ENCODE measurements at places on chromosomes 16 and 17. TPM values are rescaled to one million over a fixed set of nuclear protein-coding genes. Genes with fewer than 3 reads are reported as not detected.

DNA sequence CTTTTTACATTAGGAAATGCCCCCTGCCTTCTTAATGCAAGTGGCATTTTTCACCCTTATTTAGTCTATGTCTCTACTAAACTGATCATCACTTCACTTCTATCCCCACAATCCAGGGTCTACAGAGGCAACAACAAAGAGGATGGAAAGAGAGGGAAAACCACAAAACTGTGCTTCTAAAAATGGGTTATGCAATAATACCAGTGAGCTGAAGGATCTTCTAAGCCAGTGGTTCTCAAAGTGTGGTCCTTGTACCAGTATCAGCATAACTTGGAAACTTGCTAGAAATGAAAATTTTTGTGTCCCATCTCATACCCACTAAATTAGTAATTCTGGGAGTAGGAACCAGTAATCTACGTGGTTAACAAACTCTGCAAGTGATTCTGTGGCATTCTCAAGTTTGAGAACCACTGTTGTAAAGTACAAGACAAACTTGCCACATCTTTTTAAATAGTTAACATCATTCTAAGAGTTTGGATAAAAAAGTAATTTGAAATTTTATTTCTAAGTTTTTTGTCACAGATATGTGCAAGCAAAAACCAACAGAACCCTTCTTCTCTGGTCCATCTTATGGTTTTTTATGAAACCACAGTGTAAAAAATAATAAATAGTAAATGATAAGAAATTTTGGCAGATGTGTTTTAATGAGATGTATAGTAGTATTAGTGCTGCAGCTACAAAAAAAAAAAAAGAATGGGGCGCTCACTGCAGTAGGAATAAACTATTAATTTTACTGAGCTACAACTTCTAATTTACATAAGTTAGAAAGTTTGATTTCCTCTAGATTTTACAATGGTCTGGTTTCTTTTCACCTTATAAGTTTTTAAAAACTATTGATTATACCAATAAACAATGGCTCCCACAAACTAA, 16.2 kb downstream of the CDC27 start:
- DNase-seq: no peak

GRCh38 chr16:73053364-73054124, 5.6 kb upstream of the ZFHX3 start:
- no peak for DNase-seq

TMEM92 gene
- total RNA-seq: 0.23 TPM

DNA sequence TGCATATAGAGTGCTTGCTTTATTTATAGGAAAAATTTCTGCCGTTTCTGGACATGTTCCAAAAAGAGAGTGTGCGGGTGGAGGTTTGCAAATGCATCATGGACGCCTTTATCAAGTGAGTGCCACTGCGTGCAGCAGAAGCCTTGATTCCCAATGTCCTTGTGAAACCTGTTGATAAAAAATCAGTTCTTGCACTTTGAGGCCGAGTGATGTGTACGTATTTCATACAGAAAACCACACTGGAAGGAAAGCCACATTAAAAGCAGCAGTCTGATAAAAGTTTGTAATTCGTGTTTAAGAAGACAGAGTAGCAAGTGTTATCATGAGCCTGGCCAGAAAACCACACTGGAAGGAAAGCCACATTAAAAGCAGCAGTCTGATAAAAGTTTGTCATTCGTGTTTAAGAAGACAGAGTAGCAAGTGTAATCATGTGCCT, 78.0 kb downstream of the KNOP1 start:
- peak; percentile 11 for DNase-seq

SPATA20 gene
- total RNA-seq: 9.0 TPM

CEP112 gene
- total RNA-seq: 2.2 TPM

DNA sequence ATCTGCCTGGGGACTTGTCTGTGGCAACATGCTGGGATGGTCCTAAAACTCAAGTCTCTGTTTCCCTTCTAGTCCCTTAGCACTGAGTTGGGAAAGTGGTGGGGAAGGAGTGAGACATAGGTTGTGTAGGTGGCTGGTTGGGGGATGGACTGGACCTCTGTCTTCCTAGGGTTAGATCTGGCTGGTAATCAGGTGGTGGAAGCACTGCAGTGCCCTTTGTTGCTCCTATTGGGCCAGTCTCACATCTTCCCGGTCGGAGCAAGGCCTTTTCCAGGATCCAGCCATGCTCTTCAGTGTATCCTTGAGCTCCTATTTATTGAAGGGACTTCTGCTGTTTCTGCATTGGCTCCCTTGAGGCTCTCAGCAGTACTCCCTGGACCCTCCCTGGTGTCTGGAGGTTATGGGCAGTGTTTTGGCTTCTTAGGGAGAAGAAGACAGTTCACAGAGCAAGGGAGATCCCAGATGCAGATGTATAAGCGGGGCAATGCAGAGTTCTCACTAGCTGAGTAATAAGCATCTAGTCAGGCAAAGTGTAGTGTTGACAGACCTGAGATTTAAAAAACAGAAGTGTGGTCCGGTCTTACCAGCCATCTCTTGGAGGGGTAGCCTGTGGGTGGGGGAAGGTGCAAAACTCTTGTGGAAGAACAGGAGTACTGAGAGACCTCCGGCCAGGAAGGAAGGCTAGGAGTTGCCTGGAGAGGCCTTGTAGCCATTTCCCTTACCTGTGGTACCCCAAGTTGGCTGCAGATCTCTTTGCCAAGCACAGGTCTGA, 1.3 kb upstream of the NUTF2 start:
- peak; percentile 15 for DNase-seq

SAMD14 gene
- 1.1 TPM for total RNA-seq

DNA sequence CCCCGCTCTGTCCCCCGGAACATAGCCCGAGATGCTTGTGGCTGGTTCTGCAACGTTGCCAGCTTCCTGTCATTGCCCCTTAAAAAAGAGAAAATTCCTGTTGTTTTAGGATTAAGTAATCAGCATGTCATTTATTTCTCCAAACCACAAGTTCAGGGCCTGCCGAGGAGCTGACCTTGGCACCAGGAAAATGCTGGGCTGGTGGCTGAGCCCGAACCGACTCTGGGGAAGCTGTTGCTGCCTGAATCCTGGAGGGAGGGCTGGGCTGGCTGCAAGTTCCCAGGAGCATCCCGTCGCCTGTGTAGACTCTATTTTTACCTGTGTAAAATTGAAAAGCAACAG, 130.9 kb upstream of the FOXF1 start:
- DNase-seq: no peak

KIAA0513 gene
- 9.6 TPM for total RNA-seq

DNA sequence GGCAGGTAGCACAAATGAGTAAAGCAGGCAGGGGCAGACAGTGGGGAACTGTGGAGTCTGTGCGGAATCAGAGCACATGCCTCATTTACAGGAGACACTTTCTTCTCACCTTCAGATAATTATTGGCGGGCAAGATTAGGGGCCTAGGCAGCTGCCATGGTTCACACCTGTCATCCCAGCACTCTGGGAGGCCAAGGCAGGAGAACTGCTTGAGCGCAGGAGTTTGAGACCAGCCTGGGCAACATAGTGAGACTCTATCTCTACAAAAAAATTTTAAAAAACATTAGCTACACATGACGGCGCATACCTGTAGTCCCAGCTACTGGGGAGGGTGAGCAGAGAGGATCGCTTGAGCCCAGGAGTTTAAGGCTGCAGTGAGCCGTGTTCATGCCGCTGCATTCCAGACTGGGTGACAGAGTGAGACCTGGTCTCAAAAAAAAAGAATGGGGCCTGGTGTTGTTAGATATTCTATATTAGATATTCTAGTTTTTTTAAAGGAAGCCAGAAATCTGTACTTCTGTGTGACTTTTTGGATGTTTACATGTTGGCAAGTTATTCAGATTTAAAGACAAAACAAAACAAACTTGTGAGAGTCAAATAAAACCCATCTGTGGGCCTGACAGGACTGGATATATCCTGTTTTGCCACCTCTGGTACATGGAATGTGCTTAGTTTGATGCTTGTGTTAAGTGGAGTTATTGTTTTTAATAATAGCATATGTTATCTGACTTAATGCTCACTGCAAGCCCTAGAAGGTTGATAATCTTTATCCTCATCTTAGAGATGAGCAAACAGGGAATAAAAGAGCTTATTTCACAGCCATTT, 4.9 kb upstream of the LPCAT2 start:
- no peak for DNase-seq

- DNase-seq: no peak
Measured at GRCh38 chr17:74550602-74551001, 4.7 kb upstream of the CD300C start.

GRCh38 chr17:41354536-41354935, 3.9 kb upstream of the KRT33A start:
- DNase-seq: no peak

DNA sequence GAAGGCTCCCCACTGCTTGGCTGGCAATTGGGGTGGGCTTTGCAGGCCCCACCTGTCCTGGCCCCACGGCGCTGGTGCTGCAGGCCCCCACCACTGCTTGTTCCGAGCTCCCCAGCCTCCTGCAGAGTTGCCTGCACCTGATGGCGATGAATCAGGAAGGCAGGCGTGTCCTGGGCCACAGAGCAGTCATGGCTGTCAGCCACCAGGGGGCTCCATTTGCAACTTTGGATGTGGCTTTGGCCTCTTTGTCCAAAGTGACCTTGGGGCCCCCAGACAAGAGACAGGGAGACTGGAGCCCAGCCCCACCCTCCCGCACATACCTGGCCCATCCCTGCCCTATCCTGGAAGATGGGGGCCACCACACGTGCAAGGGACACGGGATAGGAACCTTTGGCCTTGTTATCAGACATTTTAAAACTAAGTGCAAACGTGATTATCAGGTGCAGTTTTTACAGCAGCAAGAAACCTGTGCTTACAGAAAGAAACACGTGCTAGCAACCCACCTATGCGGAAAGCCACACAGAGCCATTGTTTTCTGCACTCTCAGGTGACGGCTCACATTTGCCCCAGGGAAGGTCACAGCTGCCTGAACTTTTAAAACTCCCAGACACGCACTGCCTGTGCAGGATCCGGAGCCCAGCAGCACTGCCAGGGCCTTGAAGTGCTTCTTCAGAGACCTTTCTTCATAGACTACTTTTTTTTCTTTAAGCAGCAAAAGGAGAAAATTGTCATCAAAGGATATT, at the start of gene DNASE1:
Gene DNASE1 (plus strand): TSS at position 443 of the 743 bp plus-strand sequence. CDS start 683 bp downstream, outside the sequence.
- DNase-seq: peak; percentile 82

PYCARD gene
- 5.7 TPM for total RNA-seq

- no peak for DNase-seq
Measured at GRCh38 chr16:89910717-89911354, 7.8 kb upstream of the MC1R start.

- DNase-seq: no peak
Measured at GRCh38 chr16:27353853-27354252, 40.1 kb downstream of the IL4R start.

SOX8 gene
- total RNA-seq: 1.6 TPM

DNA sequence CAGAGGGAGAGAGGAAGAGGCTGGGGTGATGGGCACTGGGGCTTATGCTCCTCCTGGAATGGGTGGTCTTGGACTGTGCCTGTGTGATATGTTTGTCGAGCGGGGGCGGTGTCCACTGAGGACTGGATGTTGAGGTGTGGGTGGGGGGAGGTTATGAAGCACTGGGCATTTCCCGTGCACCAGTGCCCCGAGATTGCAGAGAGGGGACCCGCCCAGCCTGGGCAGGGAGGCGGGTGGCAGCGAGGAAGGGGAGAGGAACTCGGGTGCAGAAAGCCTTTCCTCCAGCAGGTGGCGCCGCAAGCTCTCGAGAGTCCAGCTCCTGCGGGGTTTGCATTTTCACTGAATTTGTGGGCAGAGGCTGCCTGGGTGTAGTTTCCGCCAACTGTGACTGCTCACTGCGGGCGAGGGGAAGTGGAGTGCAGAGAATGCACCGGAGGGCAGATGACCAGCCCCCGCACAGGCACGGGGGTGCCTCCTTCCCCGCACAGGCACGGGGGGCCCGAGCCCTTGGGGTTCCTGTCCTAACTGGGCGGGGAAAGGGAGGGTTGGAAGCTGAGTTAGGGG, 190.6 kb downstream of the SEC14L1 start:
- DNase-seq: peak; percentile 98

NKD1 gene
- 1.8 TPM for total RNA-seq

CACNG1 gene
- not detected for total RNA-seq

- peak; percentile 59 for DNase-seq
Measured at GRCh38 chr17:38598536-38598935, 7.2 kb downstream of the SRCIN1 start.

DNA sequence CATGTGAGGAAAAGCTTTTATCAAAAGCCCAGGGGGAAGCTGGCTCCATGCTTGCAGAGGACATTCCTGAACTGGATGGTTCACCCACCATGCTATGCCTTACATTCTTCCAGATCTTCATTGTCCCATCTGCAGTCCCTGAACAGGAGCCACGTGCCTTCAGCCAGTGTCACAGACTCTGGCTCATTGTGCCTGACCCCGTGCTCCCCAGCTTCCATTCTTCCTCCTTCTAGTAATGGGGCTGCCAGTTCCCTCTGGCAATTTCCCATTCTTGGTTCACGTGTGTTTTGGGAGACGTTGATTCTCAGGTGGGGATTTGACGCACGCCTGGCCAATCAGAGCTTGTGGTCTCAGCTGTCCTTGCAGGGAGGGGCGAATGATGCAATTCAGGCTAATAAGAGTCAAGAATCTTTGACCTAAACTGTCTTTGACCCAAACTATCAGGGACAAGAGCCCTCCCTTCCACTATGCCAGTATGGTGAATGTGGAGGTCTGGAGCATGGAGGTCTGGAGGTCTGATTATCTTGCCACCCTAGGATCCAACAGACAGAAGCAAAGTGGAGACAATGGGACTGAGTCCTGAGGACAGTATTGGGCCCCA, 52.7 kb downstream of the IRX6 start:
- DNase-seq: no peak

KCNJ18 gene
- not detected for total RNA-seq

GRCh38 chr17:78000341-78000740, 41.8 kb downstream of the TNRC6C start:
- DNase-seq: no peak

EVI2A gene
- 16.9 TPM for total RNA-seq

TAT gene
- total RNA-seq: not detected

HS3ST3A1 gene
- total RNA-seq: 0.56 TPM

- no peak for DNase-seq
Measured at GRCh38 chr16:22969567-22969966, 155.6 kb downstream of the HS3ST2 start.

DNA sequence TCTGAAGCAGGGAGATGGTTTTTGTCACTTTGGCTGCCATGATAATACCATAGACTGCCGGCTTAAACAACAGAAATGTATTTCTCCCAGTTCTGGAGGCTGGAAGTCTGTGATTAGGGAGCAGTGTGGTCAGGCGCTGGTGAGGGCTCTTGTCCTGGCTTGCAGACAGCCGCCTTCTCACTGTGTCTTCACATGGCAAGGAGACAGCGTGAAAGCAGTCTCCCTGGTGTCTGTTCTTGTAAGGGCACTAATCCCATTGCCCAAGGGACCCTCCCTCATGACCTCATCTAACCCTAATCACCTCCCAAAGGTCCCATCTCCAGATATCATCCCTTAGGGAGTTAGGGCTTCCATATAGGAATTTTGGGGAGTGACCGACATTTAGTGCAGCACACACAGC, 167.0 kb downstream of the ENGASE start:
- DNase-seq: no peak

- DNase-seq: peak; percentile 61
Measured at GRCh38 chr16:3173892-3174617, 13.9 kb upstream of the OR1F1 start.

TBC1D3C gene
- total RNA-seq: not detected

Measured in activated CD4-positive, alpha-beta T cell treated with anti-CD3 and anti-CD28 coated beads for 36 hours (primary cell).